Endodermal cell (in vitro differentiated cells): ENCODE measurements at places on chromosomes 2 and 18. TPM values are rescaled to one million over a fixed set of nuclear protein-coding genes. Genes with fewer than 3 reads are reported as not detected.

The PDE11A gene
- 0.49 to 1.9 TPM (median 0.53 TPM) in 3 replicates for total RNA-seq

The HJURP gene
- 37.7 to 82.7 TPM (median 78.9 TPM) in 3 replicates for total RNA-seq

The KCNS3 gene
- 10.7 and 15.2 TPM in 2 replicates for total RNA-seq

GRCh38 chr2:160324161-160324800 lies 124.2 kb upstream of the ITGB6 start:
- H3K36me3 ChIP-seq = no peaks in the 10 kb centered on the region
- H3K4me1 ChIP-seq = peaks cover 3% of the 10 kb centered on the region
- no peak overlapping the region for H3K4me3 ChIP-seq
- no peak overlapping the region for H3K27ac ChIP-seq

DNA sequence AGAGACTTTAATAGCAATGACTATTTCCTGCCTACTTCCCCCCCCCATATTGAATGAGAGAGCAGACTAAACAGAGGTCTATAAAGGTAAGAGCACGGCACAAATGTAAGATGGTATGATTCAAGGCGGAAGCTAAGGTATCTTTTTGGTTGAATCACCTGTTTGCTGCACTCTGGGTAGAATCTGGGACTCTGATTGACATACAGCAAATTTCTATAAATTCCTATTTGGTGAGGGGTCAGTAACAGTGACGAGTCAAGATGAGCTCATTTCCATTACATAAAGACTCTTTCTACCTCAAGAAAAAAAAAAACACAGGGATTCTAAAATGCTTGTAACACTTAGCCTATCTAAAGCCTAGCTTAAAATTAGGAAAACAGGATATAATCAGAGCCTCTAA lies 297.3 kb downstream of the TNS1 start:
- H3K27me3 ChIP-seq = peaks cover 28% of the 10 kb centered on the region
- H3K27ac ChIP-seq = no peak overlapping the region
- H3K36me3 ChIP-seq = no peaks in the 10 kb centered on the region

DNA sequence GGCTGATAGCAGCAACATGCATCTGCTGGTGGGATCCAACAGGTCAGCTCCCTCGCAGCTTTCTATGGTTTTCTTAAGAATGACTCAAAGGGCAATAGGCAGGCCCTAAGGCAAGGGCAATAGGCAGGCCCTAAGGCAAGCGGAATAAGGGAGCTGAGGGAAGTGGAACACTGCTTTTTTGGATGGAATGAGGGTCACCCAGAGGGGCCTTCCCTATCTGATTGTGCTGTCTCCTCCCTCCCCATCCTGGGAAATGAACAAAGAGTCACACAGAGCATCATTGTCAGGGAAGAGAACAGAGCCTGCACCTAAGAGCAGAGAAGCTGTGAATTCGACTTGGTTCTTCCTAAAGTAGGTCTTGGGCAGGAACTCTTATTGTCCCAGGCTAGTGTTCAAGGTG lies 43.3 kb upstream of the PTPRM start:
- H3K4me1 ChIP-seq = peaks cover 5% of the 10 kb centered on the region
- no peak overlapping the region for H3K27ac ChIP-seq
- no peaks in the 10 kb centered on the region for H3K36me3 ChIP-seq
